ENCODE measurements at places on chromosomes 2 and 18.

- no peak for ATAC-seq
Observed at GRCh38 chr2:200380091-200380561, 73.6 kb downstream of the SPATS2L start.

GRCh38 chr2:175500255-175500654, 318.7 kb upstream of the ATP5MC3 start:
- no peak for ATAC-seq

DNA sequence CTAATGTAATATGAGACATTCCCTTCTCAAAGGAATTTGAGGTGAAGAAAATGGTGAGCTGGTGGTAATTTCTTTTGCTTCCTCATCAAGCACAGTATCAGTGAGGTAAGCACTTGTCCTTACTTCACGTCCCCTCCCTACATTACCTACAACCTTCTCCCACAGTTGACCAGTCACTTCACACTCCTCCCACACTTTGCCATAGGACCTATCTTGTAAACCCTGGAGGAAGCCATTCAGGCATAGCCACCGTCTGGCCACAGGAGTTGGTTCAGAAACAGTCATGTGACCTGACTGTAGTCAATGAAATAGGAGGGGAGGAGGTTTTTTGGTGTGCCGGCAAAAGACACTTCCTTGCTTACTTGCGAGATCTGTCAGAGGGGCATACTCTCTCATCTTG, 12.1 kb downstream of the ACOXL start:
- ATAC-seq = no peak

- ATAC-seq = no peak
Observed at GRCh38 chr2:233419602-233420391, 65.5 kb downstream of the DGKD start.

GRCh38 chr2:69798909-69799526, 30.4 kb upstream of the GMCL1 start:
- ATAC-seq = peak; percentile 48

GRCh38 chr2:62596061-62596921, 90.3 kb upstream of the TMEM17 start:
- peak; percentile 86 for ATAC-seq

DNA sequence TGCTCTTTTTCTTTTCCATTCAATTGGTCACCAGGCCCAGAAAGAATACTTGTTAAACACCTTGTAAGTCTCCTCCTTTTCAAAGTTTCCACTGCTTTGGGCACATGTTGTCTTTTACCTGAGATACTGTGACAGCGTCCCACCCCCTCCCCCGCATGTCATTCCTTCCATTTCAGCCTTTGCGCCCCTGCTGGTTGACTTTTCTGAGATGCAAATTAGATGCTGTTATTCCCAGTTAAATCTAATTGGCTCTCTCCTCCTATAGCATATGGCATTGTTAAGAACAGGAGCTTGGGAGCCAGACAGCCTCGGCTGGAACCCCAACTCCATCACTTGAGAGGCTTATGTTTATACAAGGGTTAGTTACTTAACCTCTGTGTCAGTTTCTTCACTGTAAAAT, 80.3 kb upstream of the GAREM1 start:
- ATAC-seq = no peak

GRCh38 chr2:43341959-43342757, 115.8 kb upstream of the ZFP36L2 start:
- no peak for ATAC-seq

GRCh38 chr18:48126240-48126639, 195.8 kb upstream of the SMAD2 start:
- ATAC-seq = no peak

- no peak for ATAC-seq
Observed at GRCh38 chr18:46046126-46046525, 25.9 kb downstream of the PSTPIP2 start.

DNA sequence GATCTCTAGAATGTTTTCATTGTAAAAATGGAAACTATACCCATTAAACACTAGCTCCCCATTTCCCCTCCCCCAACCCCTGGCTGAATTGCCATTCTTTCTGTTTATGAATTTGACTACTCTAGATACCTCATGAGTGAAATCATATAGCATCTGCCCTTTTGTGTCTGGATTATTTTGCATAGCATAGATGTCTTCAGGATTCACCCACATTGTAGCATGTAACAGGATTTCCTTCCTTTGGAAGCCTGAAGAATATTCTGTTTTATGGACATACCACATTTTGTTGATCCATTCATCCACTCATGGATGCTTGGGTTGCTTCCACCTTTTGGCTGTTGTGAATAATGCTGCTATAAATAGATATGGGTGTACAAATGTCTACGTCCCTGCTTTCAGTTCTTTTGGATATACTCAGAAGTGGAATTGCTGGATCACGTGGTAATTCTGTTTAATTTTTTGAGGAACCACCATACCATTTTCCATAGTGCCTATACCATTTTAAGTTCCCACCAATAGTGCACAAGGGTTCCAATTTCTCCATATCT, 7.7 kb upstream of the ASB1 start:
- ATAC-seq = no peak

DNA sequence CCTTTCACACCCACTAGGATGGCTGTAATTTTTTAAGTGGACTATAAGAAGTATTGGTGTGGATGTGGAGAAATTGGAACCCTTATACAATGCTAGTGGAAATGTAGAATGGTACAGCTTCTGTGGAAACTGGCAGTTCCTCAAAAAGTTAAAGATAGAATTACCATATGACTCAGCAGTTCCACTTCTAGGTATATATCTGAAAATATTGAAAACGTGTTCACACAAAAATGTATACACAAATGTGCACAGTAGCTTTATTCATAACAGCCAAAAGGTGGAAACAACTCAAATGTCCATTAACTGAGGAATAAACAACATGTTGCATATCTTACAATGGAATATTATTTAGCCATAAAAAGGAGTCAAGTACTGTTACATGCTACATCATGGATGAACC, 17.7 kb downstream of the TANK start:
- no peak for ATAC-seq

Data from SK-N-SH treated with all-trans-retinoic acid at 6 μM for 48 hours (cell line).